Left renal cortex interstitium (tissue), 4 donors: ENCODE measurements at places on chromosomes 13 and 19.

DNA sequence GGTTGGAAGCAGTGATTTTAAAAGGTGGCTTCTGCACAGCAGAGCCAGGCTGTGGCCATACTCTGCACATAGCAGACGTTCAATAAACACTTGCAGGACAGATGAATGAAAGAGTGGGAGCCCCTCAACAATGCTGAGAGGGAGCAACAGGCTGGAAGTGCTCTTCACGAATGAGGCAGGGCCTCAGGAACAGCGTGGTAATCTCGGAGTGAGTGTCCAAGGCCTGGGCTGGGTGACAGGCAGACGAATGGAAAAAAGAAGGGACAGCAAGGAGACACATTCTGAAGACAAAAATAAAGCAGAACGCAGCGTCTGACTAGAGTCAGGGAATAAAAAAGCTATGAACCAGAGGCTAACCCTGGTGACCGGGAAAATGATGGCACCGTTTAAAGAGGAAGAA is 11.1 kb downstream of the GJA3 start:
- DNase-seq: no peak

GRCh38 chr19:40613690-40614621 is 12.8 kb downstream of the LTBP4 start:
- DNase-seq: no peak

- no peak for DNase-seq
Observed at GRCh38 chr19:55546822-55547614, 1.7 kb upstream of the SBK3 start.

DNA sequence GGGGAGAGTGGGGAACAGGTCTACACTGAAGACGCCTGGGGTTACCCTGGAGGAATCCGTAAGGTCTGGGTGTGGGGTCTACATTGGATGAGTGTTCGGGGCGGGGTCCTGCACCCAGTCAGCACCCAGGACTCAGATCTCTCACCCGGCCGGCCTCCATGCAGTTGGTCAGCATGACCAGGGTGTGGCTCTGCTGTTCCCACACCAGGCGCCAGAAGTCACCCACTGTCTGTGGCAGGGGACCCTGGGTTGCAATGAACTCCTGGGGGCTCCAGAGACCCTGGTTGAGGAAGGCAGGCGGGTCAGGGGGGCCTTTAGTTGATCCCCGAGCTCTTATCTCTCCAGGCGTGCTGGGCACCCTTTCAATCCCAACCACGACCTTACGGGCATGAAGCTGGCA is 6.0 kb upstream of the SYT5 start:
- no peak for DNase-seq

DNA sequence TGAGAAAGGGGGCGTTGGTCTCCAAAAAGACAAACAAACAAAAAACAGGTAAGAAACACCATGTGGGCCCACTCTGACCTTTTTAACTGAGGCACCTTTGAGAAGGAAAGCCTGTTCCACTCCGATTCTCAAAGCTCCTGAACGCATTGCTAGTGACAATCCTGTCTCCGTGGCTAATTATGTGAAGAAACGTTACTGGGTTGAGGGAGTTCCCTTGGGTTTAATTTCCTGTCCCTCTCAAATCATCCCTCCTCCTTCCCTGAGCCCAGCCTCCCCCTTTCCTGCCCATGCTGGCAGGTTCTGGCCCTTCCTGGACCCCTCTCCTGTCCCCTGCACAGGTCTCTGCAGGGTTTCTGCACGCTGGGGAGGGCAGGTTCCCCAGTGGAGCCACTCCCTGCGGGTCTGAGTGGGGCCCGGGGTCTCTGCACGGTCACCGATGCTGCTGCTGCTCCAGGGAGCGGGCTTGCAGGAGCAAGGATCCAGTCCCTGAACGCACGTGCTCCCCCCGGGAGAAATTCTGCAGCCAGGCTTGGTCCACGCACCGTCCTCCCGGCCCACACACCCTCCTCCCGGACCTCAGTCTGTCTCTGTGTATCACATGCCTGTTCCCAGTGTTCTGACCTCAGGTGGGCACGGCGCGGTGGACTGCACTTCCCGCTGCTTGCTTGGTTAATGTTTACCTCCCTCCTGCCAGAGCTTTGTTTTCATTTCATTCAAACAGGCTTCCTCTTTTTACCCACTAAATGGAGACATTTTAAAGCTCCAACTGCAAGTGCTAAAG is 76.4 kb upstream of the MCF2L start:
- peak; percentile 54 for DNase-seq

GRCh38 chr13:75299913-75300862 is 181.8 kb downstream of the TBC1D4 start:
- no peak for DNase-seq

GRCh38 chr19:47047763-47048405 is 540 bp downstream of the TMEM160 start:
- DNase-seq: peak; percentile 68

- DNase-seq: no peak
Observed at GRCh38 chr13:27852491-27852890, 60.2 kb downstream of the GSX1 start.

- DNase-seq: no peak
Observed at GRCh38 chr13:27226991-27227390, 24.4 kb upstream of the RPL21 start.

GRCh38 chr19:2796659-2797266 is 11.5 kb downstream of the THOP1 start:
- DNase-seq: no peak

DNA sequence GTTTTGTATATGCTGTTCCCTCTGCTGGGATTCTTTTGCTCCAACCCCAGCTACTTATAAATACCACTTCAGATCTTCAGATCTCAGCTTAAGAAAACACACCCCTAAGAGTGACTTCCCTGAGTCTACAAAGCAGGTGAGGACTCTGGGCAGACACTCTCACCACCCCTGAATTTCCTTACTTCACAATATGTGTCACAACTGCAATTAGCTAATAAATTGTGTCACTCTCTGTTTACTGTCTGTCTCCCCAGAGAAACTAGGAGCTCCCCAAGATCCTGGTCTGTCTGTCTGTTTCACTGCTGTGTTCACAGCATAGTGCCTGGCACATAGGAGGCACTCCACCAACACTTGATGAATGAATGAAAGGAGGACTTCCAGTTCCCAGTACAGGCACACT is 14.4 kb downstream of the CEBPA start:
- no peak for DNase-seq

DNA sequence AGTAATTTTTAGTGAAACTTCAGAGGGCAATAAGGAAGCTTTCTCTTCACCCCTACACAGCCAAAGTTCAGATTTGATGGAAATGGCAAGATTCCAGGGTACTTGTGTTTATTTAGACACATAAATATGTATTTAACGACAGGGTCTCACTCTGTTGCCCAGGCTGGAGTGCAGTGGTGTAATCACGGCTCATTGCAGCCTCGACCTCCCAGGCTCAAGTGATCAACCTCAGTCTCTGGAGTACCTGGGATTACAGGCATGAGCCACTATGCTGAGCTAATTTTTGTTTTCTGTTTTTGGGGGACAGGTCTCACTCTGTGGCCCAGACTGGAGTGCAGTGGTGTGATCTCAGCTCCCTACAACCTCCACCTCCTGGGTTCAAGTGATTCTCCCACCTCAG is 2.0 kb upstream of the SYCE2 start:
- no peak for DNase-seq

DNA sequence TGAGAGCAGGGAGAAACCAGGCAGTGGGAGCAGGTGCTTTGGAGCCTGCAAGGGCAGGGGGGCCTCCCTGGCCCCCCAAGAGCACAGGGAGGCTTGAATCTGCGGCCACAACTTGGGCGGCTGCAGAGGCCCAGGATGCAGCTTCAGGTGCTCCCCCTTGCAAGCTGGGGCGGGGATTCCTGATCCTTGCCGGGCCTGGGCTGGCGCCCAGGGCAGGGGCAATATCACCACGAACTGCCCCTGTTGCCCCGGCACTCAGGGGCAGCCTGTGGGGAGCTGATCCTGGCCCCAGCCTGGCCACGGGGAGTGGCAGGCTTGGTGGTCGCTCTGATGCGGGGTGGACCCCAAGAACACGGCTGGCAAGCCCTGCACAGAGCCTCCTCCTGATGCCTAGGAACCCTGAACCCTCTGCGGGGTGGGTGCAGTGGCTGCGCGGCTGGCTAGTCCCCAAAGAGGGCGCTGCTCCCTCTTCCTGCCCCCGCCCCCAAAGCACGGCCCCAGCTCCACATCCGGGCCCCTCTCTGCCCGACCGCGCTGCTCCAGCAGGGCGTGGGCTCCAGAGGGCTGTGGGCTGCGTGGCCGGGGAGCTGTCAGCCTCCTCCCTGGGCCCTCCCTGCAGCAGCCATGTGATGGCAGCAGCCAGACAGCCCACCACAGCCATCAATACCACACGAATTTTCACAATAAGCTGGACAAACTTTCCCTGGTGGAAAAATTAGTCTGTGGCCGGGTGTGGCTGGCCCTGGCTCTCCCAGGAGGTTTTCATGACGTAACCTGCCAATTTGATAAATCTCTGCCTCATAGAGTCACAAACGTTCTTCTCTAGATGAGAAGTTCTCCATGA is 21.0 kb downstream of the TNFSF9 start:
- no peak for DNase-seq

DNA sequence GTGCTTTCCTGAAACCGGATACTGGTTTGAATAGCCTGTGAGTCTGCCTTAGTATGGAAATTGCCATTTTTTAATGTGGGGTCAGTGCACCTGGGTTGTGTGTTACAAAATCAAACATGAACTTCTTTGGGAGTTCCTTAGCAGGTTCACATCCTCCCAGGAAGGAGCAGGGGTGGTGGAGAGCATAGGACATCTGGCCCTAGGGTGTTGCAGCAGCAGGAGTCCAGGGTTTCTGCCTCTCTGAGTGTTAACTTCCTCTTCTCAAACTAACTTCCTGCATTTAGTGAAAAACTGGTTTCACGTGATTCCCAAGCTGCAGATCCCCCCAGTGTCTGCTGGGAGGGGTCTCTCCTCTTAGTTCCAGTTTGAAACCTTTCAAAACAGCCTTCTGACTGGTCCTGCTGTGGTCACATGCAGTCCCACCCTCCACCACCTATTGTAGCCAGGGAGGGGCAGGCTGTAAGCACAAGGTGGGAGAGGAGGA is 7.2 kb downstream of the RNASEH2B start:
- no peak for DNase-seq

- no peak for DNase-seq
Observed at GRCh38 chr19:55279340-55279739, 570 bp downstream of the HSPBP1 start.

- no peak for DNase-seq
Observed at GRCh38 chr19:49472936-49473335, 1.1 kb upstream of the FLT3LG start.

- no peak for DNase-seq
Observed at GRCh38 chr19:29880498-29881081, 61.4 kb upstream of the URI1 start.

DNA sequence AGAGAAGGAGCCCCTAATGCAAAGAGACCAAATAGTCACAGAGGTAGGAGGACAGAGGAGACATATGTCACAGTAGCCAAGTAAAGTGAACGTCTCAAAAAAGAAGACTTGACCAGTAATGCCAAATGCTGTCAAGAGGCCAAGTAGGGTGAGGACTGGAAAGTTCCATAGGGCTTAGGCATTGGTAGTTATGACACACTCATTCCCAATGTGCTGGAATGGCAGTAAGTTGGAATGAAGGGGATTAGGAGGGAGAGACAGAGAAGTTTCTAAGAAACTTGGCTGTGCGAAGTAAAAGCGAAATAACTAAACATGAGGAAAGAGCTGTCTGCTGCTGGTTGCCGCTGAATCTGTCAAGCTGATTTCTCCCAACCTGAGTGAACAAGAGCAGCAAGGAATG is 14.9 kb upstream of the FRY start:
- no peak for DNase-seq

GRCh38 chr19:7529246-7529600 is 6.3 kb upstream of the PNPLA6 start:
- no peak for DNase-seq

DNA sequence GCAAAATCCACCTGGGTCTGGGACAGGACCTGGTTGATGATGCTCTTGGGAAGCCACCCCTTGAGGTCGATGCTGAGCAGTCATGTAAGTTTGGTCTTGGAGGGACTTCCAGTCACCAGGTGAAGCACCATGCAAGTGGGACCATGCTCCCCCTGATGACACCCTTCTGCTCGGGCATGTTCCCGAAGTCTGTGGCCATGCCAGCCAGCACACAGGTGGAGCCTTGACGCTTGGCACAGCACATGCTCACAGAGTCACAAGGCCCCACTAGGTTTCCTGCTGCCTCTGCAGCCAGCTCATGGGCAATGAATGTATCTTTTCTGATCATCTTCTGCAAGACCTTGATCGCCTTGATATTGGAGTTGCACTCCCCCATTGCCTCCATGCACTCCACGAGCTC is 1920.2 kb downstream of the PCDH9 start:
- DNase-seq: no peak

- DNase-seq: no peak
Observed at GRCh38 chr19:50290011-50290410, 39.2 kb downstream of the KCNC3 start.

- no peak for DNase-seq
Observed at GRCh38 chr13:73258406-73258805, 199.6 kb downstream of the KLF5 start.

DNA sequence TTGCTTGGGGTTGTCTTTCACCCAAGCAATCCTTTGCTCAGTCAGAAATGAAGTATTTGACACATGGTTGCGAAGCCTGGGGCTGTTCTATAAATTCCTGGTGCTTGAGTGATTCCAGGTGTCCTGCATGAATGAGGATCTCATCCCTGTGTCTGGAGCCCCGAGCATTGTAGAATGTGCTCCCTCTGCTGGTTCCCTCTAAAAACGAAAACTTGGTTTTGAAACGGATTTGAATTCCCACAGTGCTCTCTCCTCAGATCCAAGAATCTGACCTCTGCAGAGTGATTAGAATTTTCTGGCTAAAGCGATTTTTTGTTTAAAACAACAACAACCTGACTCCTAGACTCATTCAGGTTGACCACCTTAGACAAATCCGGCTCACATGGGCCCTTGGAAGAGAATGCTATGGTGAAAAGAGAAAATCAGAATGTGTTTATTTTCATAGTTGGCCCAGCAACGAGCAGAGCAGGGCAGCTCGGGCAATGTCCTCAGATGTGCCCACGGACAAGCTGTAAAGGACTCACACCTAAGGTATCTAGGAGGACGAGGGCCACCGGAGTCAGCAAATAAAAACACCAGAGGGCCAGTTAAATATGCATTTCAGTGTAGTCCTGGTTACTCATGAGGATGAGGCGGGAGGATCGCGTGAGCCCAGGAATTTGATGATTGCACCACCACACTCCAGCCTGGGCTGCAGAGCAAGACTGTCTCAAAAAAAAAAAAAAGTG is 8.7 kb upstream of the ATP12A start:
- peak; percentile 75 for DNase-seq

DNA sequence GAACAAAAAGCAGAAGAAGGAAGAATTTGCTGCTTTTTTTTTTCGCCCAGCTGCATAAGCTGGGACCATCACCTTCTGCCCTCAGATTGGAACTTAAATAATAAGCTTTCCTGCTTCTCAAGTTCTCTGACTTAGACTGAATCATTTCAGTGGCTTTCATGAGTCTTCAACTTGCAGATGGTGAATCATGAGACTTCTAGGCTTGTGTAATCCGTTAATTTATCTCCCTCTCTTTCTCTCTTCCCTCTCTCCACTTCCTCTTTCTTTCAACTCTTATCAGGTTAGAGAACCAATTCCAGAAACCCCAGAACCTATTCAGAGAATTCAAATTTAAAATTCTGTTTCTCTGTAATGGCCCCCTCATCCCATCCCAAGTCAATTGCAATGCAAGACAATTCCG is 1153.7 kb downstream of the PCDH9 start:
- DNase-seq: no peak

GRCh38 chr13:78977311-78977710 is 318.4 kb upstream of the OBI1 start:
- no peak for DNase-seq

GRCh38 chr19:41694831-41695635 is 7.0 kb upstream of the CEACAM7 start:
- DNase-seq: no peak

- DNase-seq: no peak
Observed at GRCh38 chr13:113413178-113413897, 40.0 kb downstream of the ADPRHL1 start.
